Coronary artery (tissue), 2 donors: ENCODE measurements at places on chromosomes 12 and 14.

GRCh38 chr14:35088514-35088913, 33.3 kb downstream of the PPP2R3C start:
- no peak for DNase-seq

DNA sequence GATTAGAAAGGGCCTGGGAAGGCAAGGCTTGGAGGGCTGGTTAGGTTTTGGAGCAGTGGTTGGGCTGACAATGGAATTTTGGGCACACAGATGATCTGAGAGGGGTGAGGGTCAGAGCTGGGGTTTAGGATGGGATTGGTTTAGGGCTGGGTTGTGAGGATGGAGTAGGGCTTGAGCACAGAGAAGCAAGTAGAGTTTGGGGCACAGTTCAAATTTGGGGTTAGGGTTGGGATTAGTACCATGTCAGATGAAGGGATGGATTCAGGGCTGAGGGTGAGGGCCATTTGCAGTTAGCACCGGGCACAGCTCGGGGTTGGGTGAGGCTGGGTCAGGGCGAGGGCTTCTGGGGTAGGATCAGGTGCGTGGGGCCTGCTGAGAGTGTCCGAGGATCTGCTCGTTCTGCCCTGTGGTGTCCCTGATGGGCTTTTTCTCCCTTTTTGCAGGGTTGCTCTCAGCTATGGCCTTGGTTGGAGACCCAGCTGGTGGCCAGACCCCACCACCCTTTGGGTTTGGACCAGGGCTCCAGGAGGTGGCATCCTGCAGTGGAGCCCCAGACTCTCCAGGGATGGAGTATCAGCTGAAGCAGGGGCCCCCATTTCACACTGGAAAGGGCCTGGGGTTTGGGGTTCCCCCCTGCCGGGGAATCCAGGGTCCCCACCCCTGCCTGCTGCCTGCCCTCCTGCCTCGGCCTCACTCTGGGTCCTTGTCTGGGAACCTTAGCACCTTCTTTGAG, 45.6 kb downstream of the KRT80 start:
- DNase-seq: peak; percentile 72

DNA sequence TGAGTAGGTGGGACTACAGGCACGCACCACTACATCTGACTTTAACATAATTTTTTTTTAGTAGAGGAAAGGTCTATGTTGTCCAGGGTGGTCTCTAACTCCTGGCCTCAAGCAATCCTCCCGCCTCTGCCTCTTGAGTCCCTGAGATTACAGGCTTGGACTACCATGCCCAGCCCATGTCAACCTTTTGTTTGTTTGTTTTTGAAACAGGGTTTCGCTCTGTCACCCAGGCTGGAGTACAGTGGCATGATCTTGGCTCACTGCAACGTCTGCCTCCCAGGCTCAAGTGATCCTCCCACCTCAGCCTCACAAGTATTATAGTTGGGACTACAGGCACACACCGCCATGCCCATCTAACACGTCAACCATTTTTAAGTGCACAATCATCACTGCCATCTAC, 29.2 kb downstream of the PITPNM2 start:
- no peak for DNase-seq

DNA sequence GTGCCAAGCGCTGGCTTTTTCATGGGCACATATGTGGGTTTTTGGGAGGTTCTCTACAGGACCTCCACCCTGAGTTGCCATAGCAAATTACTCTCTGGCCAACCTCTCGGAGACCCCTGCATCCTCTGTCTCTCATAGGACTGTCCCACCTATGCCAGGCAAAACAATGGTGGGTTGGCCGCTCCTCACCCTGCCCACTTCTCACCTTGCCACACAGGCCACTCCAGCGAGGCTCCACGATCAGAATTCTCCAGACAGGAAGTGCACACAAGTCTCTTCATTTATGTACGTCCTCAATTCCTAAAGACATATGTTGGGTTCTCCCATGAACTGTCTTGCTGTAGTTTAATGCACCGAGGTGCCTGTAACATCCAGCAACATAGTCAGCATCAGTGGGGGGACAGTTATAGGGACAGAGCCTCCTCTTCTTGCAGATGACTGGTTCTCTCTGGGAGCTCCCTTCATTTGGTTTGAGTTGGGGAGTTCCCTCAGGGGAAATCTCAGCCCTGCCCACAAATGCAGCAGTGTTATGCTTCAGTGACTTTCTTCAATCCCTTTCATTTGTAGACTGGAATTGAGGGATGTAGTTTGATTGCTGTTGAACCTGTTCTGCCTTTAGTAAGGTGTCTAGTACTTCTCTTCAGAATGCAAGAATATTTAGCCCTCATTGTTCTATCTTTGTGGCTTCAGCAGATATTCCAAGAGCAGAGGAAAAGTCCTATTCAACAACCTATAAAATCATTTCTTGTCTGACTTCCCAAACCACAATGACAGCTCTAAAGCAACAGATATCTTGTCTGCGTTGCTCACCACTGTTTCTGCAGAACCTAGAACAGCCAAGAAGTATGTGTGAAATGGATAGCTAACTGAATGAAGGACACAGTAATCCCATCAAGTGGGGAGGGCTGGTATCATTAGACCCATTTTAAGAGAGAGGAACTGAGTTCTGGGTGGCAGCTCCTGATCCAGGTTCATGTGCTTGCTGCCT, 2.8 kb upstream of the LTBP2 start:
- no peak for DNase-seq

GRCh38 chr14:67998834-67999233, 179.3 kb downstream of the RAD51B start:
- DNase-seq: no peak

- no peak for DNase-seq
These were observed 63.8 kb downstream of the ABCC9 start for GRCh38 chr12:21877293-21877982.
